ENCODE measurements at places on chromosomes 1 and 21.
A peak's percentile ranks its signal among the peaks of the same experiment; 100 is the strongest.

DNA sequence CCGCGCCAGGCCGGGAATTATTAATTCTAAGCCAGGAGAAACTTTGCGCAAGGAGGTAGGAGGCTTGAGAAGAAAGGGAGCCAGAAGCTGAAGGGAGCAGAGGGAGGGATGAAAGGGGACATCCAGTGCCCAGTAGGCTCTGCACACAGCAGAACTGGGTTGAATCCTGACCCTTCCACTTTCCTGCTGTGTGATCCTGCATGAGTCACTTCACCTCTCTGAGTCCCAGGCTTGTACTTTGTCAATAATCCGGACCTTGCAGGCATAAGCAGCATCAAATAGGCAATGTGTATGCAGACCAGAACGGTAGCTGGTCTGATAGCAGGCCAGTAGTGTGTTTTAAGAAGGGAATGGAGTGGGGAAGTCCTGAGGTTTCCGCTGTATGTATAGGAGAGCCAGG is 25.5 kb upstream of the EPB41 start:
- no peak for DNase-seq

- DNase-seq: no peak
Observed at GRCh38 chr21:42705346-42705745, 51.9 kb downstream of the PDE9A start.

DNA sequence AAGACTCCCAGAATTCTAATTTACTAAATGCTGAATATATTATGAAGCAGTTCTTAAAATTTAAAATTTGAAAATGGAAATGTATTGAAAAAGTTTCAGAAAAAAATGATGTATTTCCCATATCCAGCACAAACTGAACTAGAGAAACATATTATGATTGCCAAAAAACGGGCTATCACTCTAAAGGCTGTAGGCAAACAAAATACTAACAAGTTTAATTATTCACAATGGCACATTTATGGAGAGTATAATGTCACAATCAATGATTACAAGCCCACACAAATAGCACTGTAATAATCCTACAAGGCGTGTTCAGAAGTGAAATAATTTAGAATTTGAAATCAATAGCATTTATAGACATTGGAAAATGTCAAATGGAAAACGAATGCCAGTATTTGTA is 531.3 kb downstream of the PTBP2 start:
- no peak for DNase-seq

- DNase-seq: no peak
Observed at GRCh38 chr1:12552951-12553921, 64.8 kb downstream of the DHRS3 start.

- DNase-seq: no peak
Observed at GRCh38 chr1:110482662-110483307, 31.8 kb downstream of the PROK1 start.

- peak; percentile 15 for DNase-seq
Observed at GRCh38 chr1:174153085-174153824, 6.1 kb upstream of the RABGAP1L start.

GRCh38 chr1:229341774-229342655 is 832 bp downstream of the CCSAP start:
- peak; percentile 87 for DNase-seq

DNA sequence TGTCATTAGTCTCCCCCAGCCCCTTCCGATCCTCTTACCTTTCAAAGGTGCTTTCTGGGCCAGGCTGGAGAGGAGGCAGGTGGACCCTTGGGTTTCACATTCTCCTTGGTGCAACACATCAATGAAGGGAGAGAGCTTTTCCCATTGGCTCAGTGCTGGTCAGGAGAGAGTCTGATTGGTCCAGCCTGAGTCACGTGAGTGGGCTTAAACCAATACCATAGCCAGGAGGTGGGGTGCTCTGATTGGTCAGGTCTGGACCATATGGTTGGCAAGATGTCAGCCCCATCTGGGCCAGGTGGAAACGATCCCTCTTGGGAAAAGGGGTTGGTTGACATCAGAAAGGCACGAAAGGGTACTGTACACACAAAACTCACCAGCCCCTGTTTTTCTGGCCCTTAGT is 44.8 kb upstream of the ABCG1 start:
- no peak for DNase-seq

GRCh38 chr1:17607644-17608581 is 68.4 kb downstream of the ARHGEF10L start:
- no peak for DNase-seq

DNA sequence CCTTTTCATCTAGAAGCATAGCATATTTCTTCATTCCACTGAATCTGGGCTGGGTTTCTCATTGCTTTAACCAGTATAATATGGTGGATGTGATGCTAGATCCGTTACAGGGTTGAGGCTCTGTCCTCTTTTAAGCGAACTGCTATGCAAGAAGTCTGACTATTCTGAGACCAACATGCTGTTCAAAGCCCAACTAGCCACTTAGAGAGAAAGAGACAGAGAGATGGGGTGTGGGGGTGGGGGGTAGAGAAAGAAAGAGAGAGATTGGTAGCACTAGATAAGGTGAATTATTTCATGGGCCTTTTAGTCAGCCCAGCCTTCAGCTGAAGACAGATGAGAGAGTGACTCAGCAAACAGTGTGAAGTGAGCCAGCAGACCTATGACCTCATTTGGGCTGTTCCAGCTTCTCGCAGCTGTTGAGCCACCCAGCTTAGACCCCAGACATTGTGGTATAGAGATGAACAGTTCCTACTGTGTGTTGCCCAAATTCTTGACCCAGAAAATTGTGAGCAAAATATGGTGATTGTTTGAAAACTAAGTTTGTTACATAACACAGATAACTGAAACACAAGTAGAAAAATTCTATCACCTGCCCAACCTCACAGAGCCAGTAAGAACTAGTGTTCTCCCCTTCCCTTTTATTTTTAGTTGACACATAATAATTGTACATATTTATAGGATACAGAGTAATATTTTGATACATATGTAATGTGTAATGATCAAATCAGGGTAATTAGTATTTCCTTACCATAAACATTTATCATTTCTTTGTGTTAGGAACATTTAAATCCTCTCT is 40.7 kb upstream of the PRKACB start:
- DNase-seq: peak; percentile 93

DNA sequence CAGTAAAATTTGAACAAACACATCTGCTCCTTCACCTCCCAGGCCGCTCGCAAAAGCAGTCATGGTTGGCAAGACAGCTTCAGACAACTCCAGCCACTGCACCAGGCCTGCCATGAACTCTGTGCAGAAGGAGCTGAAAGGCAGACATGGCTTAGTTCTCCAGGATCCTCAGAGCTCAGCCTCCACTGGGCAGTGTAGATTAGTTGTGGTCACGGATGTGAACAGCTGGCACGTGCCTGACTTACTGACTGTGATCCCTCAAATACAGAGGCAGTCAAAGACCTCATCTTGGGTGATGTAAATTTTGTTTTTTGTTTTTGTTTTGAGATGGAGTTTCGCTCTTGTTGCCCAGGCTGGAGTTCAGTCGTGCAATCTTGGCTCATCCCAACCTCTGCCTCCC is 28.4 kb downstream of the TMCO4 start:
- DNase-seq: no peak

- no peak for DNase-seq
Observed at GRCh38 chr1:184027826-184028695, 9.5 kb downstream of the COLGALT2 start.

- DNase-seq: no peak
Observed at GRCh38 chr21:33109574-33110339, 39.8 kb downstream of the OLIG1 start.

GRCh38 chr1:17358557-17358956 is 13.4 kb upstream of the PADI6 start:
- DNase-seq: no peak

DNA sequence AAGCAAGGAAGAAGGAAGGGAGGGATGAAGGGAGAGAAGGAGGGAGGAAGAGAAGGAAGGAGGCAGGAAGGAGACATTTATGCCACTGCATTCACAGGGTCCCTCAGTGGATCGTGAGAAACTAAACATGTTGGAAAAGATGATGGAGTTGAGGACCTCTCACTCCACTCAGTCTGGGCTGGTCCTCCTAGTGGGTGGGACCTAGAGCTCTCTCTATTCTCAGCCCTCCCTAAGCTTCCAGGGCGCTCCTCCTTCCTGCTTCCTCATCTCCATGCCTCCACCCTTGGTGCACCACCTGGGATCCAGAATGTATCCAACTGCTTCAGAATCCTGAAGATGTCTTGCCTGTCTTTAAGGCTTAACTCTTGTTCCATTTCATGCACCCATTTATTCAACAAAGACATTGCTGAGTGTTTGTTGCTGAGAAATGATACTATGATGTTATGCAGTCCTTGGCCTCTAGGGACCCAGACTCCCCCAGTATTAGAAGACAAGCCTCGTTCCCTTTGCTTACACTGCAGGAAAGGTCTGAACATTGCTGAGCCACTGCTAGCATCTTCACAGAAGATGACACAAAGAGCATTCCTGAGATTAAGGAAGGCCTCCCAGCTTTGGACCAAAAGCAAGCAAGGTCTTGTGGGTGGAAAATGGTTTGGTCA is 88.5 kb downstream of the BEND5 start:
- DNase-seq: peak; percentile 30

DNA sequence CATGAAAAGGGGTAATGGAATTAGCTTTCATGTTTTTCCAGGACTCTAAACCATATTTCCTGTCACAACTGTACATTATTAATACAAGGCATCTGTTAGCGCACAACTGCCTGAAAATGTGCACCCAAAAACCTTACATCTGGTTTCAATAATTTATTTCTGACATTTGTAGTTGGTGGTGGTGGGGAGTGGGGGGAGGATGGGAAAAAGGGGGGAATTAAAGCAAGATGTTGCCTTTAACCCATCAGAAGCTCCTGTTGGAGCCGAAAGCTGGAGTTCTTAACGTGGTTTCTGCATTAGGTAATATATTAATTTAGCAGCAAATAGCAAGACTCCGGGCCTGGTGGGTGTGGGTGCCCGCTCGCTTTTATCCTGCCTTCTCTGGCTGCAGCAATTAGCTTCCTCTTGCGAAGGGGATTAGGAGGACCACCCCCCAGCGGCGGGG is 36.9 kb upstream of the HHAT start:
- peak; percentile 66 for DNase-seq

DNA sequence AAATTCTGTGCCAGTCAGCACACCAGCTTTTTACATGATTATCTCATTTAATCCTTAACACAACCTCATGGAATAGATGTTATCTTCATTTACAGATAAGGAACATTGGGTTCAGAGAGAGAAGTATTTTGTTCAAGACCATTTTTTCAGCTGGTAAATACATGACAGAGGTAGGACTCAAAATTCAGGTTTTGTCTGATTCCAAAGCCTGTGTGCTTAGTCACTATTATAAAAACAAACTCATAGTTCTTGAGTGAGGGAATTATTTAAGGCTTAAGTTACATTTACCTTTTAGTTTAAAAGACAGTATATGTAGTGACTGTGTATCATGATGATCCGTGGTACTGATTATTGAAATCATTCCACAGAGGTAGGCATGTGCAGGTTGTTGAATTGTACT is 125.2 kb downstream of the MAGI3 start:
- no peak for DNase-seq

DNA sequence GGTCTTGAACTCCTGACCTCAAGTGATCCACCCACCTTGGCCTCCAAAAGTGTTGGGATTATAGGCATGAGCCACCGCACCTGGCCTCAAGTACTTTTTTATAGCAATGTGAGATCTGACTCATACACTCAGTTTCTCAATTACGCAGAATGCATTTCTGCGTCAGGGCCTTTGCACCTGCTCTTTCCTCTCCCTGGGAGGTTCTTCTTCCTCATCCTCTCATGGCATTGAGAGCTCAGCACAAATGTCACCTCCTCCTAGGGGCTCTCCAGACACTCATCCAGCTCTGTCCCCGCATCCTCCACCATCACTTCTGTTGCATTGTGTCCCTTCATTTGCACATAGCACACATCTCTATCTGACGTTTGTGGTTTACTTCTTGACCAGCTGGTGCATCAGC is 418.8 kb downstream of the PTPRU start:
- no peak for DNase-seq

GRCh38 chr21:44677881-44678280 is 4.1 kb downstream of the KRTAP12-1 start:
- DNase-seq: no peak

DNA sequence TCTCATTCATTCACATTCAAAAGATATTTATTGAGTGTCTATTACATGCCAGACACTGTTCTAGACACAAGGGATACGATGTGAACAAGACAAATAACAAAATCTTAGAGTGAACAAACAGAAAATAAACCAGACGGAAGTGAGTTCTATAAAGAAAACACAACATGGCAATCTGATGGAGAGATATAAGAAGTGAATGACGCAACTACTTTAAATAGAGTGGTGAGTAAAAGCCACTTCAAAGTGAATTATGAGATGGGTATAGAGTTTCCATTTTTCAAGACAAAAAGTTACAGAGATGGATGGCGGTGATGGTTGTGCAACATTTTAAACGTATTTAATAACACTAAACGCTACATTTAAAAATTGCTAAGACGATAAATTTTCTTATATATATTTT is 75.4 kb downstream of the CEP170 start:
- DNase-seq: peak; percentile 1

- DNase-seq: no peak
Observed at GRCh38 chr1:73356485-73356884, 841.5 kb downstream of the LRRIQ3 start.

DNA sequence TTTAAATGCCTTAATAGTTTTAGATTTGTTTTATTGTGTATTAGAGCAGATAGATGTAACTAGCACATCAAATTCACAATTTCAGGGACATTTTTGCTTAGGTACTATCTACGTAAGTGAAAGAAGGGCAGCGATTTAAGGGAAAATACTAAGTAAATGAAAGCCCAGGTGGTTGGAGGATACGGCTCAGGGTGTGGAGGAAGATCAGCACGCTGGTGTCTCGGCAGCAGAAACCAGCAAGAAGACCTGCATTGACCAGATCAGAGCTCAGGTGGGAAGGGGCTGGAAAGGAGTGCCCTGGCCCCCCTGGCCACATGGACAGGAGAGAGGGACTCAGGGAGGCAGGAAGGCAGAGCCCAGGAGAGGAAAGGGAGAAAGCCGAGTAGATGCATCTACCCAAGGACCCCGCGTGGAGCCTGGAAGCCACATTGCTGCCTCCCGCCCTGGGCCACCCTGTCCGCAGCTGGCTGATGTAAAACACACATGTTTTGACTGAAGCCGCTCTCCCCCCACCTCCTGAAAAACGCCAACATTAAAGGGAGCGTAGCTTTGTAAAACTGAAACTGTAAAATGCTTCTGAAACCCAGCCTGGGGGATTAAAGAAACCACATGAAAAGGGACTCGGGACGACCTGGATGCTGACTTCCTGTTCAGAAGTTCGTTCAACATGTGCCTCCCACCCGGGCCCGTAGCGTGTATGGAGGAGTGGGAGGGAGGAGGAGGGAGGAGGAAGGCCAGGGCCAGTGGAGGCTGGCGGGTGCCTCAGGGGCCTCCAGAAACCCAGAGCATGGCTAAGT is 72.6 kb upstream of the TARDBP start:
- no peak for DNase-seq

GRCh38 chr1:67571406-67571805 is 113.6 kb upstream of the GADD45A start:
- no peak for DNase-seq

Measured in GM23248 (cell line).